ENCODE measurements at places on chromosomes 5 and 9.

DNA sequence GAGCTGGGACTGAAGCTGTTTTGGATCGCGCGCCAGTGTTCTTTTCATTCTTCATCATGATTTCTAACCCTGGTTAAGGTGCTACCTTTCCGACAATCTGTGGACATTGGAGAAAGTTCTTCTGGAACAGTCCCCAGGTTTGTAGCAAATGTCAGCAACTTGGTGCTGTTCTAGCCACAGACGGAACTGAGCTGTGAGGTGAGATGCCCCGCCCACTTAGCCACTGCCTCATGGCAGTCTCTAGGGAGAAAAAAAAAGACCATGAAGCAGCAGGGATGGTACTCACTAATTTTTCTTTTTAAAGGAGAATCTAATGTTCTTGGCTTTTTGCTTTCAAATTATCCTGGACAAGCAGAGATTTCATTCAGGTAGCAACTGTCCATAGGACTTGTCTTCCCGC, 72.1 kb upstream of the STK32A start:
- no peak for DNase-seq

GRCh38 chr5:157459715-157460599, at the start of gene NIPAL4:
Gene NIPAL4, plus strand, starts transcription at chr5:157460213. Its CDS starts 108 bp downstream, at chr5:157460321.
- peak; percentile 66 for DNase-seq

GRCh38 chr5:175657593-175658271, at the start of gene HRH2:
Gene HRH2, plus strand, starts transcription at chr5:175658071. Its CDS starts 25,163 bp downstream, at chr5:175683234.
- peak; percentile 74 for DNase-seq

DNA sequence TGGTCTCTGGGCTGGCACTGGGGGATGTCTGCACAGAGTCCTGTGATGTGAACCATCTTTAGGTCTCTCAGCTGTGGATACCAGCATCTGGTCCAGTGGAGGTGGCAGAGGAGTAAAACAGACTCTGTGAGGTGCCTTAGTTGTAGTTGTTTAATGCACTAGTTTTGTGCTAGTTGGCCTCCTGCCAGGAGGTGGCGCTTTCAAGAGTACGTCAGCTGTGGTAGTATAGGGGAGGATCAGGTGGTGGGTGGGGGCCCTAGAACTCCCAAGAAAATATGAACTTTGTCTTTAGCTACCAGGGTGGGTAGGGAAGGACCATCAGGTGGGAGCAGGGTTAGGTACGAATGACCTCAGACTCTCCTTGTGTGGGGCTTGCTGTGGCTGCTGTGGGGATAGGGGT, 197.1 kb downstream of the TMC1 start:
- no peak for DNase-seq

DNA sequence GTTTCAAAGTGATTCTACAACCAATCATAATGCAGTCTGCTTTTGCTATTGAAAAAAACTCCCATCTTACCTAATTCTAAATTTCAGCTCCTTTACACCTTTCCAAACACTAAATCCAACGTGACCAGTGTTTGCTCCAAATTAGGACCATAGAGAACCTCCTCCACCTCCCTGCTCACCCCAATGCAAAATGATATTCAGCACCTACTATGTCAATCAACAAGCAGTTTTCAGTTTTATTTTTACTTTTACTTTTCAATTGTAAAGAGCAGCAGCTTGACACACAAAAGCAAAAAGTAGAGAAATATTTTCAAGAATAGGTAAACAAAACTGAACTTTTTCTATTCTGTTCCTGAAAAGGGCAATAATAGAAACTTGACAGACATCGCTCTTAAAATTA, 3.4 kb downstream of the FAM13B start:
- DNase-seq = no peak

DNA sequence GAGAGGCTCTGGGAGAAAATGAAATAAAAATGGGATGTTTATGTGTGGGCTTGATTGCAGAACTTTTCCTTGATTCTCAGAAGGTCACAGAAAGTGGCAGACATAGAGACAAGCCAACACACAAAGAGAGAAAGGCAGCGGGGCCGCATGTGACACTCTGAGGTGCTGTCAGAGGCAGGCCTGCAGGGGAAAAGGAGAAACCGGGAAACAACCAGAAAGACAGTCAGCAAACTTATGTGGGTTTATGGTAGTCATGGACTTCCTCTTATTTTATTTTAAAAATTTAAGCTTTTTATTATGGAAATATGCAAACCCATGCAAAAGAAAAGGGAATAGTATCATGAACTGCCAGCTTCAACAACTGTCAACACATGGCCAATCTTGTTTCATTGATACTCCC, 16.3 kb upstream of the IGFBPL1 start:
- no peak for DNase-seq

DNA sequence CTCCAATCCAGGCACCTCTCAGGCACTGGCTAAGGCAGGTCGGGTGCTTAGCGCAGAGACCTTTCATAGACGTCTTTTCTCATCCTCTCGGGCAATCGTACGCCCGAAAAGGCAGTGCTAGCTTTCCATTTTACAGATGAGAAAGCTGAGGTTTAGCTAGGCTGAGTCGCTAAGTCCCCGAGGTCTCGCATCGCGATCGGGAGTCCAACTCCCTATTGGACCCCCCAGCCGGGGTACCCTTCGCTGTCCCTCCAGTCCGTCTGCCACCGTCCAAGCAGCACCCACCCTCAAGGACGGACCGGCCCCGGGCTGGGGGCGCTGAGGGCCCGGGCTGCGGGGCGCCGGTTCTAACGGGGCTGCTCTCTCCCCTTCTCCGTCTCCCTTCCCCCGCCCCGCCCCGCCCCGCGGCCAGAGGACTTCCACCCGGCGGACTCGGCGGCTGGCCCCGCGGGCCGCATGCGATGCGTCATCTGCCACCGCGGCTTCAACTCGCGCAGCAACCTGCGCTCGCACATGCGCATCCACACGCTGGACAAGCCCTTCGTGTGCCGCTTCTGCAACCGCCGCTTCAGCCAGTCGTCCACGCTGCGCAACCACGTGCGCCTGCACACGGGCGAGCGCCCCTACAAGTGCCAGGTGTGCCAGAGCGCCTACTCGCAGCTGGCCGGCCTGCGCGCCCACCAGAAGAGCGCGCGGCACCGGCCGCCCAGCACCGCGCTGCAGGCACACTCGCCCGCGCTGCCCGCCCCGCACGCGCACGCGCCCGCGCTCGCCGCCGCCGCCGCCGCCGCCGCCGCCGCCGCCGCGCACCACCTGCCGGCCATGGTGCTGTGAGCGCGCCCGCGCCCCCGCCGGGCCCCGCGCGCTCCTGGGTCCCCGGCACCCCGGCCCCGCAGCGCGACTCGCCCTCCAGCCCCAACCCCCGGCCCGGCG, 12.5 kb upstream of the EXOSC2 start:
- DNase-seq = peak; percentile 55

DNA sequence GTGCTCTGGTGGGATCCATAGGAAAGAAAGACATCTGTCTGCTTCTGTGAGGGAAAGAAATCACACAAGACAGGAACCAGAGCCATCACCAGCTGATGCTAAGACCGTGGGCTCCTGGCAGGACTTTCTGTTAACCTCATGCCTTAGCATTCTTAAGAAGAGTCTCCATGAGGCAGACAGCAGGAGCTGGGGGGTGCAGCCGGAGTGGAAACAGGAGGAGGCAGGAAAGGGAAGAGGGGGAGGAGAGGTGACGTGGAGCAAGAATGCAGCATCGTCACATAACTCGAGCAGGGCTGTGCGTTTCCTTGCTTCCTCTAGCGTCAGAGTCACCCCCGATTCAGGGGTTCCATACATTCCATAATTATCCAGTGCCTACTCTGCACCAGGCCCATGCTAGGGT, 53.6 kb downstream of the ERGIC1 start:
- DNase-seq = no peak

GRCh38 chr9:16321461-16322119, 548.9 kb downstream of the BNC2 start:
- DNase-seq = no peak

DNA sequence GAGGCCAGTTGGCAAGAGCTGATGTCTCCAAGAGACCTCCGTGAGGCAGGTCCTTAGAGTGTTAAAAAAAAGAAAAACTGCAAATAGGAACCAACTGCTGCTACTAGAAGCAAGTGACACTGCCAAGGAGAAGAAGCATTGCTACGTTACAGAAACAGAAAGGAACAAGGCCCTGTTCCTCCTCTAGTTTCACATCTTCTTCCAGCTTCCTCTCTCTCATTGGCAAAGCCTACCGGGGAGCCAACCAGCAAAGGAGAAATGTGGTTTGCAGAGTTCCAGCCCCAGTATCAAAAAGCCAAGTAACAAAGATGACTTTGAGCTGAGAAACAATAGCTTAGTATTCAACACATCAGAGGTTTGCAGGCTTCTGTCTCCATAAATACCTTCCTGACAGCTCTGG, 145.9 kb downstream of the PRELID2 start:
- DNase-seq = no peak

GRCh38 chr5:52800394-52801213, 12.9 kb downstream of the ITGA1 start:
- peak; percentile 73 for DNase-seq

- DNase-seq = no peak
These were observed 493.5 kb downstream of the IRX1 start for GRCh38 chr5:4089087-4089486.

DNA sequence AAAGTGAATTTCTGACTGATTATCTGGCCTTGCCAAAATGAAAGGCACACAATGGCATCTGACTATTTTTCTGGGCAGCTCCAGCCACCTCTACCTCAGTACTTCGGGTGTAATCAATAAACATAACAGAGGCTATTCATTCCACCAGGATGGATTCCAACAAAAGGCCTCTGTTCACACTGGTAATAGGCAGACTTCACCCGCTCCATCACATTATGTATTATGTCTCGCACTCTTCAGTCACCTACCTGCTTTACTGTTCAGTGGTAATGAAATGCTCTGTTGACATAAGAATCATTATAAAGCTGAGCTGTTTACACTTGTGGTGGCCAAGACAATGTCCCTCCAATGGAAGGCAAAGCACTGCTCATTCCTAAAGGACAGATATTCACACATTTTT, 1333.7 kb upstream of the WWC1 start:
- no peak for DNase-seq

DNA sequence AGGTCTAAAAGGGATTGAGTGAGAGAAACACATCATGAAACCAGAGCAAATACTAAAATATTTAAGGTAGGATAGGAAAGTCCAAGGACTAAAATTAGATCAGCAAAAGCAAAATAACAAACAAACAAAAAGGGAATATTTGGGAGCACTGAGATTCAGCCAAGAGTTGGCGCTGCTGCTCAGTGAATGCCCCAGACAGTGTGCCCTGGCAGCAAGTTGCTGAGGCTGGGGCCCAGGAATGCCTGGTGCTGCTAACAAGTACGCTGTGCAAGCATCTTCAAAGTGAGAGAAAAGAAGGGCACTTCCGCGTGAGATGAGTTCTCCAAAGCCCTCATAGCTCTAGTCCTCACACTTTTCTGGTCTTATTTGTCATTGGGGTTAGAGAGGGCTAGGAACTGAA, 603.3 kb downstream of the EFNA5 start:
- no peak for DNase-seq

DNA sequence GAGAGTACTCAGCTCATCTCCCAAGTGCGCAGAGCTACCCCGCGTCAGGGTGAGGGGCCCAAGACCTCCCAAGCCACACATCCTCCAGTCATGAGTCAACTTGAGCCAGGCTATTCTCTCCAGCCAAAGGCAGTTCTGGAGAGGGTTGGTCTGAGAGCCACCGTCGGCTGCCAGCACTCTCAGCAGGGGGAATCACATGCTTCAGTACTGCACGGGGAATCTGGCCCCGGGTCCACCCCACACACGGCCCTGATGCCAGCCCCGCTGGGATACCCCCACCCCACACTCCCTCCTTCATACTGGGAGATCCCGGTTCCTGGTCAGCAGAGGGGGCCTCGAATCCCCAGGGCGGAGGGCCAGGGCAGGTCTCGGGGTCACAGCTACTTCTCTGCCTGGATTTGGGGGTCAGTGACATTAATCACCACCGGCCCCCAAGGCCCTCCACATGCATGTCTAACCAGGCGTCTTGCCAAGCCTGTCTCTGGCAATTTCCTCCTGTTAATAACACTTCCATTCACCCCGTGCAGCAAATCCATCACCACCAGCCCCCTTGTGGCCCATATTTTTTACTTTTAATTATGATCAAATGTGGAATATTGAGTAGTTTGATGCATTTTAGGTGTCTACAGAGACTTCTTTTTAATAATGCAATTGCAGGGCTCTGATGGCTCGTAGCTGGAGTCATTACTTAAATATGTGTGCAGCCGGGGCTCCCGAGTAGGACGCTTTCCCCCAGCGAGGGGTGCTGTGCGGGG, 102.9 kb upstream of the PPP1R26 start:
- no peak for DNase-seq

DNA sequence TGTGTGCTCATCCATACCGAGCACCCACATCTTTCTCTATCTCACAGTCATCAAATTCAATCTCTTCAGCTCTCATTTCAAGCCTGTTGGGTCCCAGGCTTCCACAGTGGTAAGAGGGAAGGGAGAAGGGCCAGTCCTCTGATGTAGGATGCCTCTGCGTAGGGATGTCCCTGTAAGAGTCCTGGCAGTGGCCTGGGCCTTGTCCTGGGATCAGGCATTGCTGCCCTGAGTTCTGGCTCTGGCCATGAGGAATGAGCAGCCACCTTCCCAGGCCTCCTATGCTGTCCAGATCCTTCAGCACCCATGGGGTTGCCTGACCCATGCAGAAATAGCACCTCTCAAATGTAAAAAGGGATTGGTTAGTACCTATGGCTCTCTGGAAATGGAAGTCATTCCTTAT, 121.2 kb downstream of the EFNA5 start:
- DNase-seq = no peak

- no peak for DNase-seq
These were observed 96.9 kb upstream of the LIFR start for GRCh38 chr5:38653389-38653788.

GRCh38 chr5:138616508-138616907, 41.3 kb upstream of the HSPA9 start:
- DNase-seq = no peak

- no peak for DNase-seq
These were observed 59.1 kb downstream of the IQGAP2 start for GRCh38 chr5:76462097-76462667.

DNA sequence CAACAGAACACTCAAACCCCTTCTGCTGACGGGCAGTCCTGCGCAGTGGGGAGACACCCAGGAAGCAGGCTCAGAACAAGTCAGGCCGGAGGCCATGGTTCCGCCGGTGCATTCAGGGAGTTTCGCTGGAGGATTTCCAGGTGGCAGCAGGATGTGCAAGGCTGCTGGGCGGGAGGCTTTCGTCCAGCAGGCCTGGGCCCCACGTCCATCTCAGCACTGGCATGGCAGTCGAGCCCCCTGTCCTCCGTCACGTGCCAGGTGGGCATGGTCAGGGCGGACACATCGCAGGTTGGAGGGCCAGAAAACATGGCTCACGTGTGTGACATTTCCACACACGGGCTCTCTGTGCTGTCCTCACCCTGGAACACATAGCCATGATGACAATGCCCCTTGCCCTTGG, 299.9 kb upstream of the IRX2 start:
- no peak for DNase-seq

All from activated naive CD4-positive, alpha-beta T cell treated with anti-CD3 and anti-CD28 coated beads for 36 hours (primary cell).